Colonic mucosa (tissue), 4 donors: ENCODE measurements at places on chromosomes 16 and 17.

GRCh38 chr17:21235921-21236320, 17.3 kb downstream of the NATD1 start:
- DNase-seq: no peak

- DNase-seq: no peak
These were observed 150.2 kb upstream of the GSE1 start for GRCh38 chr16:85462714-85463611.

GRCh38 chr17:14302091-14302430, 1.2 kb downstream of the HS3ST3B1 start:
- DNase-seq: peak; percentile 44

DNA sequence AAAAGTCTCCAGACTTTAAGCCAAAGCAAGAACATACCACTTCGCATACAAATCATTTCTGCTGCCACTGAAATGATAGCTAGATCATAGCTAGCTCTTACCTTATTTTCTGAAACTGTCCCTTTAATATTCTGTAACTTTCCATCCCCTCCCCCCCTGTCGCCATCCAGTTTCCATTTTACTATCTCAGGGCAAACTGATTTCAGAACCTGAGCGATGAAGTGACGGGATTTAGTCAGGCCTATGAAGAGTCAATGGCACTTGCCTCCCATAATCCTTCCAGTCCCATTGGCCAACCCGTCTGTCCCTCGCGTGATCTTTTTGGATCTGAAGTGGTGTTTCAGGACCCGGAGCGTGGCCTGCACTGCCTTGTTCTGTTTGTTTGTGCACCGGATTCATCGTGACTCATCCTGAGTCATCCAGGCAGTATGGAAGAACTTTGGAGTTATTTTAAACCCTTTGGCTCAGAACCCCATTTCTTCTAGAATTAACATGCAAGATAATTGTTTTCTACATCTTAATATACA, 199.8 kb upstream of the CHMP6 start:
- DNase-seq: peak; percentile 60

DNA sequence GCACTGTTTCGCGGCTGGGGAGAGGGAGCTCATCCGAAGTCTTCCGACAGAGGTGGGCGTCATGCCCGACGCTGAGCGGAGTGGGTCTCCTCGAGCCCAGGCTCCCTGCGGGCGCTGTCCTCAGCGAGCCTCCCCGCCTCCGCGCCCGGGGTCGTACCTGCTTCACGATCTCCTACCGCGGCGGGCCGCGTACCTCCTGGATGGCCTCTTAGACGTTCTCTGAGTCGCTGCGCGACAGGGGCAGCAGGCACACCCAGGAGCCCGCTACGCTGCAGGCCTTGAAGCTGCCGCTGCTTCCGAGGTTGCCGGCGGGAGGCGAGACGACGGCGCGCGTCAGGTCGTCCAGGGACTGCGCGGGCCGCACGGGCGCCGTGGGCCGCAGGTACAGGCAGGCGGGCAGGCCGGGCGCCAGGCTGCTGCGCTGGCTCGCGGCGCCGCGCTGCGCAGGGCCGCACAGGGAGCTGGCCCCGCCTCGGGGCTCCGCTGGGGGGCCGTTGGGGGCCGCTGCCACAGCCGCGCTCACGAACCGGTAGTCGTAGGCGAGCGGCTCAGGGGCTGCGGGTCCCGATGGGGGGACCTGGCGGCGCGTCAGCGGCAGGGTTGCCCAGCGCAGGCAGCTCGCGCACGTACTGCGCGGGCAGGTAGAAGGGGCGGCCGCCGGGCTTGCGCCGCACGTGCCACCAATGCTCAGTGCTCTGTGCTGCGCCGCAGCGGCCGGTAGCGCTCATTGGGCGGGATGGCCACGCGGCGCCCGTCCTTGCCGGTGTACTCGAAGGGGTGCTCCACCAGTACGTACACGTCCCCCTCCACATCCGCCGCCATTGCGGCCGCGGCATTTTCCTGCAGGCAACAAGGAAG, 116.4 kb upstream of the SMURF2 start:
- peak; percentile 49 for DNase-seq

GRCh38 chr16:3961449-3961849, 80.9 kb upstream of the CREBBP start:
- DNase-seq: no peak

DNA sequence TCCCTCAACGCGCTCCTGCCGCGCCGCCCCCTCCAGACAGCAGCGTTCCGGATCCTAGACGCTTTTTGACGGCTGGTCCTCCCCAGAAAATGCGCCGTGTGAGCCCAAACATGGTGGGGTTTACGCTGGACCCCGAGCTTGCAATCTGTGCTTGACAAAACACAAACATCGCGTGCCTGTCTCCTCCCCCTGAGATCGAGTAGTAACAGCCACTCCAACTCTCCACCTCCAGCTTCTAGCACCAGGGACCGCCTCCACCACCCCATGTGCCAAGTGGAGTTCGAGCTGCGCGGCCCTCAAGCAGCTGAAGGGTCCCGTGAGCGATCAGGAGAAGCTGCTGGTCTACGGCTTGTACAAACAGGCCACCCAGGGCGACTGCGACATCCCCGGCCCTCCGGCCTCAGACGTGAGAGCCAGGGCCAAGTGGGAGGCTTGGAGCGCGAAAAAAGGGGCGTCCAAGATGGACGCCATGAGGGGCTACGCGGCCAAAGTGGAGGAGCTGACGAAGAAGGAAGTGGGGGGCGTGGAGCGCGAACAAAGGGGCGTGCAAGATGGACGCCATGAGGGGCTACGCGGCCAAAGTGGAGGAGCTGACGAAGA, 656 bp upstream of the GEMIN4 start:
- peak; percentile 70 for DNase-seq

- peak; percentile 43 for DNase-seq
These were observed 14.7 kb downstream of the KCTD19 start for GRCh38 chr16:67311607-67312488.

GRCh38 chr17:82931699-82932517, 92.1 kb upstream of the ZNF750 start:
- DNase-seq: peak; percentile 26

GRCh38 chr16:81014672-81015071, 7.7 kb downstream of the CENPN start:
- no peak for DNase-seq

DNA sequence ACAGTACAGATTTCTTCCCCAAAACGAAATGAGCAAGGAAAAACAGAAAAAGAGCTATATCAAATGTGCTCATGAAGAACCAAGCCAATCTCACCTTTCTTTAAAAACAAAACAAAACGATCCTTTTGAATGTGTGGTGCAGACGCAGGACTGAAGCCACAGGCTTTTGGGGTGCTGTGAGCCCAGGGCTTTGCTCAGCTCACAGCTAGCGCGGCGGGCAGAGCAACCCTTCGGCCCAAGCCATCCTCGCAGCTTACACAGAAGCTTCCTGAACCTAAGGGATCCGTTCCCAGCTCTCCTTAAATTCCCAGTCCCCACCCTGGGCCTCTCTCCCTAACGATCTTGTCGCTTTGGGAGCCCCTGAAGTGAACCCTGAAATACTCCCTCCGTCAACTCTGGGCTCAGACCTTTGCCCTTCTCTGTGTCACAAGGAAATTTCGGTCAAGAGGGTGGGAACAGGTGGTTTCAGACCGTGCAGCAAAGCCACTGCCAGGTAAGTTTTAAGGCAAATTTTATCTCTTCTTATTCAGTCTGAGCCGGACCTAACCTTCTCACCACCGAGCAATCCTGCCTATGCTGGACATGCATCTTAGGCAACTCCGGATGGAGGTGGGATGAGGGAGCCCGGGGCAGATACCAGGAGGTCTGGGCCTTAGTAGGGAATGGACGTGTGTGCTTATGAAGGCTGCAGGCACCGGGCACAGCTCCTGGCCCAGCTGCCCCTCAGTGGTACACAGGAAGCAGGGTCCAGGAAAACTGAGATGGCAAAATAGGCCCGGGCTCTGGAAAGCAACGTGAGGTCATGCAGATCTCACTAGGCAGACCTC, 52.0 kb downstream of the COTL1 start:
- peak; percentile 53 for DNase-seq

GRCh38 chr17:15947976-15948752, 3.2 kb downstream of the ADORA2B start:
- peak; percentile 53 for DNase-seq

- no peak for DNase-seq
These were observed 1.5 kb downstream of the MFSD6L start for GRCh38 chr17:8797621-8798175.

DNA sequence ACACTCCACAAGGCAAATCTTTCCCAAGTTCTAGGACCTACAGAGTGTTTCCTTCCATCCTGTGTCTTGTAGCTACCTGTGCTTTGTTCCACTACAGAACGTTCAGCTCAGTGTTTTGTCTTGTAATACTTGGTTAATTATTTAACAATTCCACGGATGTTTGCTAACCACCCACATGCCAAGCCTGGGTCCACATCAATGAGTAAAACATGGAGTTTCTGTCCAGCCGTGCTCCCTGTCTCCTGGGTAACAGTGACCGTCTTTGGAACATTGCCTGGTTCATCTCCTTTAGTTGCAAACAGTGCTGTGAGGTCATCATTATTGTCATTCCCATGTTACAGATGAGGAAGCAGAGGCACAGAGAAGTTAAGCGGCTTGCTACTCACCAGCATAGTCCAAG, 41.3 kb downstream of the IRF8 start:
- peak; percentile 38 for DNase-seq

DNA sequence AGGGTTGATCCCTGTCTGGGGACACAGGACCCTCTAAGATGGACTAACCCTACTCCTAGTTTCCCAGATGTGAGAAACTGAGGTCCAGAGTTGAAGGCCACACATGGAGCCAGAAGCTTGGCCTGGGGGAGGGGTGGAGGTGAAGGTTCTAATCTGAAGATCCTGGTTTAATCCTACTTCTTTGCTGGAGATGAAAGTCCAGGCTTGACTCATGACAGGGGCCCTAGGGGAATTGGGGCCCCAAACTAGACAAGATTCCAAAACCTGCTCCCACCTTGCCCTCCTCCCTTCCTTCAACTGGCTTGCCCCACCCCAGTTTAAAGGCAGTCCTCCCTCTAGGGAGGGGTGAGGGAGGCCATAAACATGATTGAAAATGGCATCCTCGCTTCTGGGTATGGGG, 21.6 kb downstream of the IGF2BP1 start:
- no peak for DNase-seq

GRCh38 chr17:47707056-47707804, 13.3 kb downstream of the TBKBP1 start:
- DNase-seq: no peak

- no peak for DNase-seq
These were observed 1.9 kb upstream of the GGA2 start for GRCh38 chr16:23512168-23512695.

- peak; percentile 67 for DNase-seq
These were observed 20.4 kb upstream of the WDR45B start for GRCh38 chr17:82668631-82669099.
